Pancreas (tissue), 10 donors: ENCODE measurements at places on chromosomes 7 and 10.

GRCh38 chr10:34181553-34182300, 633.4 kb downstream of the PARD3 start:
- DNase-seq = no peak

DNA sequence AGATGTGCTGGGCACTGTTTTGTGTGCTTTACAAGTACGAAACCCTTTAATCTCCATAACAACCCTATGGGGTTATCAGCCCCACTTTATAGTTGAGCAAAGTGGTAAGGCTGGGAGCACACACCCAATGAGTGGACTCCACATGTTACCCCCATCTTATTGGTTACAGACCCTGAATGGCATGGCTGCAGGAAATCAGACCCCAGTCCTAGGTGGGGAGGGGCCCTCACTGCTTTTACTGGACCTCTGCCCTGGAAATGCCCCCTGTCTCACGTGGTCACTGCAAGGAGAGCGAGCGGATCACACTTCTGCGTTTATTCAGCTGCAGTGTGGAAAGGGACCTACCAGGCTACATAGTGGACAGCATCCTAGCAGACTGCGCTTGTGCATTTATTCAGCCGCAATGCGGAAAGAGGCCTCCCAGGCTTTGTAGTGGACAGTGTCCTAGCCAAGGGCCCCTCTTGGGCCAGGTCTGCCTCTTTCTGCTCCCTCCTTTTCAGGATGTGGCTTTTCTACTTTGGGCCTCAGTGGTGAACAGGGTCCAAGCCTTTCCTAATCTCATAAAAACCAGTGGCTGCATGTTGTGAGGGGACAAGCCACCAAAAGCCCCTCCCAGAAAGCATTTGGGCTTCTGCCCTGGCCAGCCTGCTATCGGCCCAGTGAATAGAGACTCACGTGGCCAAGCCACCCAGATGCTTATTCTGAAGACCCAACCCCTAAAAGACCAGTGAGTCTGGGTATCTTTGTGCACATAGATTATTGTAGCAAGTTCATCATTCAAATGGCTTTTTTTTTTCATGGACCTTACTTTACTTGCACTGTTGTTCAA, 405.7 kb upstream of the RNF32 start:
- no peak for DNase-seq

- DNase-seq = no peak
These were observed 70.1 kb downstream of the RNF133 start for GRCh38 chr7:122628651-122629411.

GRCh38 chr10:38032886-38033285, 22.4 kb downstream of the ZNF33A start:
- no peak for DNase-seq

- DNase-seq = no peak
These were observed 25.2 kb upstream of the ITPRID1 start for GRCh38 chr7:31488562-31489203.
